Glutamatergic neuron (in vitro differentiated cells): ENCODE measurements at places on chromosomes 1 and 21. TPM values are rescaled to one million over a fixed set of nuclear protein-coding genes. Genes with fewer than 3 reads are reported as not detected.

- no peak for DNase-seq
Observed at GRCh38 chr21:29209696-29210095, 79.3 kb downstream of the MAP3K7CL start.

- no peak for DNase-seq
Observed at GRCh38 chr1:93631626-93632365, 49.8 kb downstream of the BCAR3 start.

CFAP298 gene
- 124 TPM for total RNA-seq

GRCh38 chr1:22216210-22216883, 73.5 kb upstream of the WNT4 start:
- no peak for DNase-seq

DNA sequence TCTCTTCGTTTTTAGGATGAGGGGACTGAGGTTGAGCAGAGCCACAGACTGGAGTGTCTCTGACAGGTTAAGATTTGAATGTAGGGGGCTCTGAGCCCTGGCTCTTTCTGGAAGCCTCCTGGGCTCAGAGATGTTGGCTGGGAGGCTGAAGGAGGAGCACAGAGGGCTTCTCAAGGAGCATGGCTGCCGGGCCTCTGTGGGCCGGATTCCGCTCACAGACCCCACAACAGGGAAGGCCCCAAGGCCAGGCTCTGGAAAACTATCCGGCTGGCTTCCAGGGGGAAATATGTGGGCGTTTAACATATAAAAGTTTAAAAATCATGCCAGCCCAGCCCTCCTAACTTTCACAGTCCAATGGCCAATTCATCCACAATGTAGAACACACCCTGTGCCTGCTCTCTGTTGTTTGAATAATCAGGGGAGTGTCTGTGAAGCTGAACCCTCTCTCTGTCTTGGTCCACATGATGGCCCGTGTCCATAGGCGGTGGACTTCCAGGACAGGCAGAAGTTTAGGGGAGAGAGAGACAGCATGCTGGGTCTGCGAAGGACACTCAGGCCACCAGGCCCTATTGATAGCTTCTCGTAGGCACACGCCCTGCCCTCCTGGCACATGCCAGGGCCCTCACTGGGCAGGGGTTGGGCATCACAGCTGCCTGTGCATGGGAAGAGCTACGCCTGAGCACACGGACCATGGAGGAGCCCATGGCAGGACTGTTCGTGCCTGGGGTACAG, 10.8 kb downstream of the OBSCN start:
- no peak for DNase-seq

GRCh38 chr1:243254233-243254926, 701 bp downstream of the CEP170 start:
- DNase-seq, result peak; percentile 61

SLC25A24 gene
- 55.3 TPM for total RNA-seq

OR2L8 gene
- 0.61 TPM for total RNA-seq

DNA sequence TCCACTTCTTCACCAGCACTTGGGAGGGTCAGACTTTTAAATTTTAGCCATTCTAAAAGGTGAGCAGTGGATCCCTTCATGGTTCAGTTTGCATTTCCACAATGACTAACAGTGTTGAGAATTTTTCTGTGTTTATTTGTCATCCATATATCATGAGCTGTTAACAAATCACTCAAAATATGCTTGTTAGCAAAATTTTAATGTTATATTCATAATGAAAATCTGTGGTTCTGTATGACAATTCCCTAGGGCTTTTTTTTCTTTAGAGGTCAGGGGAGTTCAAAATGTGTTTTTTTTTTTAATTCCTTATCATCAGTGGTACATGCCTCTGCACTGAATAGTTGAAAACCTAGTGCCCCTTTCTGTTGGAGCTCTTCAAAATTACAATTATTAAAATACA, 682.2 kb upstream of the ADGRL2 start:
- no peak for DNase-seq

DNA sequence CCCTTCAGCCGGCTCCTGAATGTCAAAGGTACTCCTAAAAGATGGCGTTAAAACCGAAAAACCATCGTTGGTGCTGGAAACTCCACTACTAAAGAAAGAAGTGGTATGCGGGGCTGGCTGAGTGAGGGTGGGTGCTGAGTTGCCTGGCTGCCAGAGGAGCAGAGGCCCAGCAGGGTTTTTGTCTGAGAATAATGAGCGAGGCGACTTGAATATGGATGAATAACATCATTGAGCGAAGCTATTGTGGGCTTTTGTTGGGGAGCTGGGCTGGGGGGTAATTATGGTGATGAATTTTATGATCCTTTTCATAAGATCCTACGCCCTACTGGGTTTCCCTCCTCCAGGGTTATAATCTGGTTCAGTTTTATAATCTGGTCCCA, 2.0 kb downstream of the PDPN start:
- DNase-seq, result no peak

GRCh38 chr1:92872719-92873118, 40.9 kb downstream of the RPL5 start:
- DNase-seq, result no peak

- DNase-seq, result no peak
Observed at GRCh38 chr1:39525366-39526165, 34.1 kb downstream of the BMP8A start.
